ENCODE measurements at places on chromosomes 2 and 18.

GRCh38 chr2:216493334-216493685, 5.3 kb upstream of the RPL37A start:
- peaks cover 8% of the 10 kb centered on the region for H3K4me1 ChIP-seq
- no peaks in the 10 kb centered on the region for H3K36me3 ChIP-seq
- DNase-seq = no peak
- no peaks in the 10 kb centered on the region for H3K27me3 ChIP-seq

DNA sequence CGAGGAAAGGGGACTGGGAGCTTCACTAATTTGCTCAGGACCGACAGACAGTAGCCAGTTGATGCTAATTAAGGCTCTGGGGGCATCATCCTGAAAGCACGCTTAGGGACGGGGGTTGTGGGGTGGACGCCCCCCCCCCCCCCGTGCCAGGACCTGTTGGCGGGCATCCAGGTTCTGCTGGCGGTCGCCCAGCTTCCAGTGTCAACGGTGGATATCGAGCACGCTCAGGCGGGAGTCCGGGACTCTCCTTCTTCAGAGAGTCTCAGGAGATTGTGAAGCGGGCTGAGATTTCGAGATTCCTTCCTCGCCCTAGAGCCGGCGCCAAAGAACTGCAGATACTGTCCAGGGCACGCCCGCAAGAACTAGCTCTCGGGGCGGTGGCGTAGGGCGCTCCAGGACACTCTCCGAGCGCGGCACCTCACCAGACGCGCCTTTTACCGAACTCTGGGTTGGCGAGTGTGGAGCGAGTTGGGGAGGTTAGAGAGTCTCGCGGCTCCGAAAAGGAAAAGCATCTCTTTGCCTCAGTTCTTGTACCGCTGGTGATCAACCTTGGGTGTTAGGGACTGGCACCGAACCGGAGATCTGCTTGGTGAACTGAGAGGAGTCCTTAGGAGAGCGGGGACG, 5.6 kb downstream of the RAX start:
- H3K36me3 ChIP-seq = no peaks in the 10 kb centered on the region
- DNase-seq = no peak
- H3K27ac ChIP-seq = no peak overlapping the region
- H3K4me3 ChIP-seq = no peak overlapping the region
- H3K4me1 ChIP-seq = peaks cover 8% of the 10 kb centered on the region

DNA sequence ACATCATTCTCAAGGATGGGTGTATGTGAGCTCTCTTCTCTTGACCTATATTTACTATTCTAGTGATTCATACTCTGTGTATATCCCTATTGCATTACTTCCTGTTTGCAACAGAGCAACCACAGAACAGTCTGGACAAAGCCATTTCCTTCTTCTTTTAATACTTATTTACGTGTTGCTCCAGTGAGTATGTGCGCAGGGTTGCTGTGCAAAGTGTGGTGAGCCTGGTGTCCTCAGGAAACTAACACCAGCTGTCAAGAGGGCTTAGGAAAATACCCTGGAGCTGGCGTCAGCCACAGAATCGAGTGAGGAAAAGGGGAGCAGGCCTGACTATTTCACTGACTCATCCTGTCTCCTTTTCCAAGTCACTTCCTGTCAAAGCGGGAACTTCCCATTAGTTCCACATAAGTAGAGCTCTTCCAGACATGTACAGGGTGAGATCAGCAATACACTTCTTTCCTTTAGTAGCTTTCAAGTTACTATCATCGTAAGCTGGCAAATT, 214.1 kb upstream of the COPS8 start:
- H3K36me3 ChIP-seq = no peaks in the 10 kb centered on the region
- H3K4me3 ChIP-seq = no peak overlapping the region
- H3K27ac ChIP-seq = peak overlapping the region; percentile 58
- H3K4me1 ChIP-seq = no peaks in the 10 kb centered on the region
- peak; percentile 52 for DNase-seq

- no peaks in the 10 kb centered on the region for H3K27me3 ChIP-seq
- no peaks in the 10 kb centered on the region for H3K36me3 ChIP-seq
- H3K4me3 ChIP-seq = no peak overlapping the region
Observed at GRCh38 chr2:215405722-215406581, 29.9 kb downstream of the FN1 start.

DNA sequence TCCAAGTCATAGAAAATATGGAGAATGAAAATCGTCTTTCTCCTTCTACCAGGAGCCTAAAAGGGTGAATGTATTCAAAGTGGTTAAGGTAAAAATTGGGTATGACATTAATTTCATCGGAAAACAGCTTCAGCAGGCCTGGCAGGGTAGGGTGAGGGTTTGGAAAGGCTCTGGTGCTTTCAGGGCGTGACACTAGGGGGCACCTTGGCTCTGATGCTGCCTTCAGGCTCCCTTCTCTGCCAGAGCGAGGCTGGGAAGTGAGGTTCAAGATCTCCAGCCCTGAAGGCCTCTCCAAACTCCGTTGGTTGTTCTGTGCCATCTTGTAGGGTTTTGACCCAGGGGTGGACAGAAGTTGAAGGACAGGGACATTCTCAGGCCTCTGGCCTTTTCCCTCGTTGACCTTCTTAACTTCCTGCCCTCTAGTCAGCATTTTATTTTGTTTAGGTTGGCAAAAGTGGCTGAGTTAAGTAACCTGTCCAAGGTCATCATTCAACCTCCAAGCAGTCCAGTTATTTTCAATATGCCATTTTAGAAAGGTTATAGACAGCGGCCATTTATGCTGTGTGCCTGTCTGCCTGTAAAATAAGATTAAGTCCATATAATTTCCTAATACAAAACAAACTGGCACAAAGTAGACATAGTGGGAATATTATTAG, 40.3 kb downstream of the EML6 start:
- no peaks in the 10 kb centered on the region for H3K36me3 ChIP-seq
- DNase-seq = no peak
- H3K27me3 ChIP-seq = no peaks in the 10 kb centered on the region
- H3K4me1 ChIP-seq = no peaks in the 10 kb centered on the region
- no peak overlapping the region for H3K4me3 ChIP-seq

Measured in transverse colon (tissue), 4 donors.